ENCODE measurements at places on chromosomes 7 and 10. TPM values are rescaled to one million over a fixed set of nuclear protein-coding genes. Genes with fewer than 3 reads are reported as not detected.

DNA sequence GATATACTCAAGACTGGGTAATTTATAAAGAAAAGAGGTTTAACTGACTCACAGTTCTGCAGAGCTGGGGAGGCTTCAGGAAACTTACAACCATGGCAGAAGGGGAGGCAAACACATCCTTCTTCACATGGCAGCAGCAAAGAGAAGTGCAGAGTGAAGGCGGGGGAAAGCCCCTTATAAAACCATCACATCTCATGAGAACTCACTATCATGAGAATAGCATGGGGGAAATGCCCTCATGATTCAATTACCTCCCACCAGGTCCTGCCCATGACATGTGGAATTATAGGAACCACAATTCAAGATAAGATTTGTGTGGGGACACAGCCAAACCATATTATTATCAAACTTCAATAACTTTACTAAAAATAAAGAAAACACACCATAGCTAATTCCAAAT lies 30.4 kb upstream of the JAZF1 start:
- no peak overlapping the region for H3K4me3 ChIP-seq
- no peaks in the 10 kb centered on the region for H3K27me3 ChIP-seq

The SAP25 gene
- total RNA-seq: 6.4 TPM

The NOM1 gene
- total RNA-seq: 20.6 TPM

The TMEM229A gene
- not detected for total RNA-seq

DNA sequence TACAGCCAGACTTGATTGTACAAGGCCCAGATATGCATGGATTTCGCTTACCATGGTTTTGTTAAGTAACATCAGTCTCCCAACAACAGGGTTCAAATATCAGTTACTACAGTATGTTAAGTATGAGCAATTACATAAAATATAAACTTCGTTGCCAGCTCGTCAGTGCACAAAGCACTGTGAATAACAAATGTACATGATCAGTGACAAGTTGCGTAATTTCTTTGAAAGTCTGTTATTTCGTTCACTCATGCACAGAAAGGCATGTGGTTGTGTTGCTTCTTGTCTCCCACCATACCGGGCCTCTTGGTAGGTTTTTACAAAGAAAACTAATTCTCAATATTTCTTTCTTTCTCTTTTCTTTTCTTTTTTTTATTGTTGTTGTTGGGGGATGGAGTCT lies 12.5 kb upstream of the ZNF487 start:
- H3K27me3 ChIP-seq: no peaks in the 10 kb centered on the region
- no peak overlapping the region for H3K4me3 ChIP-seq
- DNase-seq: no peak
- H3K36me3 ChIP-seq: no peaks in the 10 kb centered on the region
- H3K27ac ChIP-seq: no peak overlapping the region

- H3K4me1 ChIP-seq: peaks cover 8% of the 10 kb centered on the region
- peaks cover 36% of the 10 kb centered on the region for H3K27me3 ChIP-seq
- peak overlapping the region; percentile 50 for H3K4me3 ChIP-seq
Measured at GRCh38 chr7:45574669-45575500, 717 bp downstream of the ADCY1 start.

- H3K36me3 ChIP-seq: no peaks in the 10 kb centered on the region
- no peak overlapping the region for H3K27ac ChIP-seq
- H3K27me3 ChIP-seq: peaks cover 14% of the 10 kb centered on the region
- no peak overlapping the region for H3K4me3 ChIP-seq
Measured at GRCh38 chr10:131431978-131432690, 120.6 kb upstream of the TCERG1L start.

DNA sequence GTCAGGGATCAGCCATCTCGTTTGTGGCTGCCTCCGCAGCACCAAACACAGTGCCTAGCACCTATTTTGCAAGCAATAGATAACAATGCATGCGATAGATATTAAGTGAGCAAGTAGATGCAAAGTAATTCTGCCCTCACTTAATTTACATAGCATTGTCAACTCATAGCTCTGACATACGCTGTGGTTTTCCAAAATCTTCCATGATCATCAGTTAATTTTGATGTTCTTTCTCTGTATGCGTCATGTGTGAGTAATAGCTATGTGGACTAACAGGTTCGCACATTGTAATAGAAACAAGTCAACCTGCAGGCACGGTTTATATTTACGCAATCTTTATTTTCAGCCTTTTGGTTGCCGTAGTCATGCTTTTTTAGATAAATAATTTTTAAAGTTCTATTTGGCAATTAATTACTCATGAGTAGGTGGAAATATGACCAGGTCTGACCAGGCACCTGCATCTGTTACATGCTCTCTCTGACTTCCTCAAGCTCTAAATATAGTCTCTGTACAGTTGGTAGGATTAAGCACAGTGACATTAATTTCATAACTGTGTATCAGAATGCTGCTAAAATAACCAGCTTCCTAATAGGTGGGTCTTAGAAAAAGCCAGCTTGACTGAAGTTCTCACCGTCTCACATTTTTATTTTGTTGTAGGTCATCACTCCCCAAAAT lies 13.3 kb downstream of the MAP3K8 start:
- H3K27me3 ChIP-seq: no peaks in the 10 kb centered on the region
- H3K4me3 ChIP-seq: no peak overlapping the region
- DNase-seq: no peak
- peaks cover 79% of the 10 kb centered on the region for H3K36me3 ChIP-seq

The PRPS1L1 gene
- total RNA-seq: not detected

GRCh38 chr7:83532219-83532618 lies 116.7 kb downstream of the SEMA3E start:
- H3K4me3 ChIP-seq: no peak overlapping the region
- no peaks in the 10 kb centered on the region for H3K27me3 ChIP-seq
- no peak overlapping the region for H3K27ac ChIP-seq
- DNase-seq: no peak

The AMZ1 gene
- 0.29 TPM for total RNA-seq

- peak overlapping the region; percentile 65 for H3K27ac ChIP-seq
- H3K4me1 ChIP-seq: peaks cover 30% of the 10 kb centered on the region
- no peak overlapping the region for H3K4me3 ChIP-seq
- DNase-seq: no peak
Measured at GRCh38 chr10:71719042-71719441, 536 bp downstream of the C10orf105 start.

The PHF14 gene
- 30.4 TPM for total RNA-seq

- H3K27ac ChIP-seq: no peak overlapping the region
- H3K36me3 ChIP-seq: no peaks in the 10 kb centered on the region
- no peak overlapping the region for H3K4me3 ChIP-seq
- H3K27me3 ChIP-seq: no peaks in the 10 kb centered on the region
Measured at GRCh38 chr7:22730921-22731654, 4.1 kb downstream of the IL6 start.

- DNase-seq: no peak
- no peak overlapping the region for H3K4me3 ChIP-seq
- no peak overlapping the region for H3K27ac ChIP-seq
- peaks cover 9% of the 10 kb centered on the region for H3K4me1 ChIP-seq
- H3K36me3 ChIP-seq: peaks cover 9% of the 10 kb centered on the region
Measured at GRCh38 chr10:89425000-89425399, 10.6 kb downstream of the IFIT5 start.

GRCh38 chr7:68918621-68919020 lies 679.7 kb upstream of the AUTS2 start:
- no peak for DNase-seq
- no peak overlapping the region for H3K27ac ChIP-seq
- no peak overlapping the region for H3K4me3 ChIP-seq
- no peaks in the 10 kb centered on the region for H3K36me3 ChIP-seq

- no peak for DNase-seq
- H3K4me1 ChIP-seq: no peaks in the 10 kb centered on the region
- no peaks in the 10 kb centered on the region for H3K36me3 ChIP-seq
Measured at GRCh38 chr10:85235258-85235657, 906.9 kb downstream of the CCSER2 start.

- no peaks in the 10 kb centered on the region for H3K36me3 ChIP-seq
- no peak overlapping the region for H3K4me3 ChIP-seq
- H3K4me1 ChIP-seq: peaks cover 61% of the 10 kb centered on the region
- H3K27me3 ChIP-seq: no peaks in the 10 kb centered on the region
Measured at GRCh38 chr10:119413471-119414080, 128.9 kb downstream of the RGS10 start.

The PNLIPRP2 gene
- not detected for total RNA-seq

GRCh38 chr7:26675143-26675887 lies 189.1 kb downstream of the SKAP2 start:
- H3K36me3 ChIP-seq: no peaks in the 10 kb centered on the region
- H3K27me3 ChIP-seq: no peaks in the 10 kb centered on the region
- H3K4me1 ChIP-seq: no peaks in the 10 kb centered on the region
- no peak overlapping the region for H3K4me3 ChIP-seq
- H3K27ac ChIP-seq: no peak overlapping the region
- DNase-seq: no peak

DNA sequence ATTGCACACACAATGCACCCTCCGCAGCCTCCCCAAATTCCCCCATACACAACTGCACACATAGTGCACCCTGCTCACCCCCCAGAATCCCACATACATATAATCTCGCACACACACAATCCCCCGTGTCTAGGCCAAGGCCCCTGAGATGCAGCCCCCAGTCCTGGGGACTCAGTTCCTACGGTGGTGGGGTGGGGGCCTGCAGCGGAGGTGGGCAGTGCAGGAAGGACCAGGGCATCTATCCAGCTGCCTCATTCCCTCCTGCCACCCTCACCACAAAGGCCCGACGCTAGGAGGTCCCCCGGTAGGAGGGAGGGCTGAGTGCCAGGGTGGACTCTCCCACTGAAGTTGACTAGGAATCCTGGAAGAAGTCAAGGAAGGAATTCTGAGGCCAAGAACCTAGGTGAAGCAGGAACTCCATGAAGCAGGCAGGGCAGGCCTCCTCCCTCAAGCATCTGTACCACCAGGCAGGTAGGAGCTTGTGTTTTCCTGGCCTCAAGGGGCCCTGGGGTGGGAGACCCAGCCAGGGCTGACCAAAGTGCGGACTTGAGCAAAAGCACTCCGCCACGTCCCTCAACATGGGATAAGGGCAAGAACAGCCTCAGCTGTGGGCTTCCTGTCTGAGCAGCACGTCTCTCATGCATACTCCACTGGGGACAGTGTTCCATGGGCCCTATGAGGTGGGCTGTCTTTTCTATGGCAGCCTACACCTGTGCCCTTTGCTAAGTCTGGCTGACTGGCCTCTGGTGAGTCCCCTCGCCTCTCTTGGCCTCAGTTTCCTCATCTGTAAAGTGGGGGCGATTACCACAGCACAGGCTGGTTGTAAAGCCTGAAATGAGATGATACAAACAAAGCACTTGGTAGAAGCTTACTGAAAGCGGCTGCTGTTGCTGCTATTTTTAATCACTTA lies 145.7 kb downstream of the MAPK8 start:
- H3K4me1 ChIP-seq: peaks cover 3% of the 10 kb centered on the region
- peak; percentile 54 for DNase-seq
- H3K36me3 ChIP-seq: no peaks in the 10 kb centered on the region

DNA sequence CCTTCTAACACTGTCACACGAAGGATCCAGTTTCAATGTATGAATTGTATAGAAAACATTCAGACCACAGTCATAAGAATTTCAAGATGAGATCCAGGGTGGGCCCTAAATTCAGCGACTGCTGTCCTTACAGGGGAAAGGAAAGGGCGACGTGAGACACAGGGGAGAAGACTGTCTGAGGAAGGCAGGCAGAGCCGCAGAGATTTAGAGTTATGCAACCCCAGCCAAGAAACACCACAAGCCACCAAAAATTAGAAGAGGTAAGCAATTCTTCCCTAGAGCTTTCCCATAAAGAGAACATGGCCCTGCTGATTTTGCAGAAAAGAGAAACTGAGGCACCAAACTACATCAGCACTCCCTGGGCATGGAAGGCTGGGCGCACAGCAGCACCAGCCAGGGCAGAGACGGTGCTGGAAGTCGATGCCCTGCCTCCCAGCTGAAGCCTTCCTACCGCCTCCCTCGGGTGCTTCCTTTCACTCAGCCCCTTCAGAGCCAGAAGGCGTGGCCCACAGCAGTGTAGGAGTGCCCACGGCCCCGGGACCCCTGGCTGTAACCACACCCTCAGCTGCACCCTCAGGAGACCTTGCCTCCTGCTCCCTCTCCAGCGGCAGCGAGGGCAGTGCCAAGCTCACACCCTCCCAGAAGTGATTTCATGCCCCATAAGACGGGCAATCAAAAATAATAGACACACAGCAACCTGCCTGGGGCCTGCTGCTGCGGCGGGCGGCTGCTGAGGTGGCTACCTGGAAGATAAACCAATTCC lies 81.0 kb upstream of the LRRC4 start:
- H3K4me3 ChIP-seq: no peak overlapping the region
- peaks cover 12% of the 10 kb centered on the region for H3K4me1 ChIP-seq
- H3K36me3 ChIP-seq: no peaks in the 10 kb centered on the region
- DNase-seq: peak; percentile 58

The SLC26A5 gene
- 1.9 TPM for total RNA-seq

The CHCHD1 gene
- total RNA-seq: 19.4 TPM

The TMEM176A gene
- 63.7 TPM for total RNA-seq

DNA sequence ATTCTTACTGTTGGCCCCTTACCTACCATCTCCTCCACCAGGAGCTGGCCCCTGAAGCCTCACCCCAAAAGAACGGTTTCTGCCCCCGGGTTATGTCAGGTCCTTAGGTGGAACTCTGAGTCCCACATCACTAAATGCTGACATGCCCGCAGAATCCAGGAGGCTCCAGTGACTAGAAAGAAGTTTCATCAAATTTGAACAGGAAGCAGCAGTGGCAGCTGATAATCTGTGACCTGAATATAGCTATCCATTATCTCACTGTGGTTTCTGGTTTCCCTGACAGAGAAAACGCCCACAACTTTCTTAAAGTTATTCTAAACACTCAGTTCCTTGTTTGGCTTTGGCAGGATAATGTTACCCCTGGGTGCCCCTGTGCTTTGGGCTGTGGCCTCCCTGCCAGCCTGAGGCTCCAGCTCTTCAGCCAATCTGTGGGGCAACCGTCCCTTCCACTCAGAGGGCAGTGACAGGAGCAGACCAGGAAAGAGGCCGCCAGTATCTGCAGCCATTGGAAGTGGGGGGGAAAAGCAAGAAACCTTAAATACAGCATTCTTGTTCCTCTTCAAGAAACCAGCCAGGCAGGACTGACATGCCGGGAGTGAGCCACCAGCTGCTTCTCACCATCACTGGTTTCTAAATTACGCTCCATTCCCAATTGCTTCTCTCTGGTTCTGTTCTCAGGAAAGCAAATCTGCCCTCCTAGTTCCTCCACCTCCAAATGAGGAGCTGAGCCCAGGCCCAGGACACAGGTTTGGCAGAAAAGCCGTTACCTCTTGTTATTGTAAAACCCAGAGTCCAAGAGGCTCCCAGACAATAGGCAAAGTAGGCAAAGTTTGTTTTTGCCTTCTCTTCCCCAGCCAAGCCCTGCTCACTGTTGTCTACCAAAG lies 41.2 kb upstream of the VCL start:
- H3K4me3 ChIP-seq: no peak overlapping the region
- no peaks in the 10 kb centered on the region for H3K36me3 ChIP-seq
- no peaks in the 10 kb centered on the region for H3K27me3 ChIP-seq

- H3K4me1 ChIP-seq: peaks cover 15% of the 10 kb centered on the region
- H3K27ac ChIP-seq: peak overlapping the region; percentile 81
- H3K4me3 ChIP-seq: peak overlapping the region; percentile 42
- no peaks in the 10 kb centered on the region for H3K36me3 ChIP-seq
- H3K27me3 ChIP-seq: no peaks in the 10 kb centered on the region
- DNase-seq: peak; percentile 70
Measured at GRCh38 chr7:16989811-16990413, 108.1 kb upstream of the AGR3 start.
